Substantia nigra (tissue), 51 donors: ENCODE measurements at places on chromosomes 12 and 14.

GRCh38 chr12:118126119-118126757 is 9.7 kb upstream of the PEBP1 start:
- DNase-seq: peak; percentile 17

DNA sequence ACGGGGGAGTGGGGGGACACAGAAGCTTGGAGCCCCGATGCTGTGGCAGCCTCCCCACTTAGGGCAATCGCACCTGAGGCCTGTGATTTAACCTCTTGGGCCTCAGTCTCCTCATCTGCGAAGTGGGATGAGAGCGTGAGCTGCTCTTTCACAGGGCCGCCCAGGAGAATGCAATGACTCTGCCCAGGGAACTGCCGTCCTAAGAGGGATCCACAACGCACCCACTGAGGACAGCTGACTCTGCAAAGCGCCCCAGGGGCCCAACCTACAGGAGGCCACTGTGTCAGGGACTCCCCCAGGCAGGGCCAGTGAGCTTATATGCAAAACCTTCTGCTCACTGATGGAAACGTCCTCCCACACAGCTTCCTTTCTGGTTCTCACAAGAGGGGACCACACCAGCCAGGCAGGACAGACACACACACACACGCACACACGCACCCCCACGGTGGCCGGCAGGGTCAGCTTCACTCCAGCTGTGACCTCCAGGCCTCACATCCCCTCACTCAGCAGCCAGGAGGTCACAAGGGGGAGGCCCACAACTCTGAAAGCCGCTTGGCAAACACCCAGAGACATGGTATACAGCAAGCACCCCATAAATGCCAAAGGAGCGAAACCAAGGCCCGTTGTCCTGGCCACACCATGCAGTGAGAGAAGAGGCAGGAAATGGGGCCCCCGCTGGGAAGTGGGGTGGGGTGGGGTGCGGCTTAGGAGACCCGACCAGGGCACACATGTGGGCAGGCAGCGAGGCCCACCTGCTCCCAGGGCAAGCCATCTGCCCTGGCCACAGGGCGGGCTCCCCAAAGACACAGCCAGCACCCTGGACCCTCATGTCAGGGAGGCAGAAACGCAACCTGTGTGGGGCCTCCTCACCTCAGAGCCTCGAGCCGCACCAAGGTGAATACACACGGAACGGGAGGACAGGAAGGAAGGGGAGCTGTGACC is 73.3 kb downstream of the NCOR2 start:
- no peak for DNase-seq

DNA sequence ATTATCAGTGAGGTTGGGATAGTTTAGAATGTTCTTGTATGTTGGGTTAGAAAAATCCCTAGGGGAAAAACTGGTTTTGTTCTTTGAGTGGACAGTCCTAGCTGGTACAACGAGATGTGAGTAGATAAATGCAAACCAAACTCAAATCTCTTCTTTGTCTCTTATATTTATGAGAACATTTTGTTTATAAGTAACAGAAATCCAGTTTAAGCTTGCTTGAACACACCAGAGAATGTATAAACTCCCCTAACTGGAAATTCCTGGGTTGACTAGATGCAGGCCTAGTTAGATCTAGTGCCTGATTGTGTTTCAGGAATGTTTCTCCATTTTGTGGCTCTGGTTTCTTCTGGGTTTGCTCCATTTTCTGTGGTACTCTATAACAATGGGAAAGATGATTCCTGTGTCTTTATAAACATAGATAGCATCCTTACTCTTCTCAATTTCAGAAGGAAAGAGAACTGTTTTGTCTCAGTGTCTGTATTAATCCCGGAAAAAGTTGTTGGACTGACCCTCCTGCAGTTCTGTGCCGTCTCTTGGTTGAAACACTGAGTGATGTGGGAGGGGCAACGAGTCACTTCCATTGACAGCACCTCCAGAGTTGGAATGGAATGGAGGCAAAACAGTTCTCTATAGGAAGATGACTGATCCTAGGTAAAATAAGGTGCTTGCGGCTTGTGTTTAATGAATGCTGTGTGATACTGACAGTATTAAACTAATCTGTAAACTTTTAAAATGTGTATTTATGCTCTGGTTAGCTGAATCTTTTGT is 244.8 kb downstream of the TMTC2 start:
- DNase-seq: no peak

- DNase-seq: no peak
Observed at GRCh38 chr14:90545382-90545781, 148.6 kb downstream of the CALM1 start.
